ENCODE measurements at places on chromosomes 1 and 21.

GRCh38 chr21:38159355-38159754 is 97.4 kb upstream of the KCNJ15 start:
- no peak for DNase-seq

- no peak for DNase-seq
Measured at GRCh38 chr1:163381487-163382184, 59.9 kb downstream of the NUF2 start.

DNA sequence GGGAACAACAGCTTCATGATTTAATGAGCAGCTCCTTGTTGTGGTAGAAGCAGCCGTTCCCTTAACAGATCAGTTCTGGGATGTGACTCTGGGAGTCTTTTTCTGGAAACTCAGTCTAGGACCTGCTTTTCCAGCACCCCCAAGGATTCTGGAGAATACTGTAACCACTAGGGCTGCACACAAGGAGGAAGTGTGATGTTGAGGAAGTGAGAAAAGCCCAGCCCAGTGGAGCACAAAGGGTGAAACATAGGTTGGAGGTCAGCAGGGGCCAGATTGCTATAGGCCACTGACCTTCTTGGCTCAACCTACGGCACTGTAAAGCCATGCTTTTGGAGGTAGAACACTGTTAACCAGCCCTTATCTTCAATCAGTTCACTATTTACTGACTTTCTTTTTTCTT is 10.1 kb upstream of the PLA2G5 start:
- DNase-seq = no peak

DNA sequence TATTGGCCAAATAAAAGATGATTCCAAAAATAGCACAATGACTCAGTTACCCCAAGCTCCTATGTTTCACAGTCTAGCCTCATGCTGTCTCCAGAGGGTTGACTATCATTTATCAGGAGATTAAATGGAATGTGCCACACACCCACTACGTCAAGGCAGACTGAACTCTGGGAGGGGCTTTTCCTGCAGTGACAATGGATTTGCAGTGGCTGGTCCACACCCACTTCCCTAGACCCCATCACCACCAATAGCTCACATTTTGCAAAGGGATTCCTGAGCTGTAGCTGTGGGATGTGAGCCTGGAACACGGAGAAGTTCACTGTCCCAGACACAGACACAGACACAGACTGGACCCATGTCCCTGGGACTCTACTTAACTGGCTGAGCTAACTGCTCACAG is 77.1 kb downstream of the HLCS start:
- DNase-seq = no peak

GRCh38 chr1:73331726-73332125 is 866.2 kb downstream of the LRRIQ3 start:
- DNase-seq = no peak

DNA sequence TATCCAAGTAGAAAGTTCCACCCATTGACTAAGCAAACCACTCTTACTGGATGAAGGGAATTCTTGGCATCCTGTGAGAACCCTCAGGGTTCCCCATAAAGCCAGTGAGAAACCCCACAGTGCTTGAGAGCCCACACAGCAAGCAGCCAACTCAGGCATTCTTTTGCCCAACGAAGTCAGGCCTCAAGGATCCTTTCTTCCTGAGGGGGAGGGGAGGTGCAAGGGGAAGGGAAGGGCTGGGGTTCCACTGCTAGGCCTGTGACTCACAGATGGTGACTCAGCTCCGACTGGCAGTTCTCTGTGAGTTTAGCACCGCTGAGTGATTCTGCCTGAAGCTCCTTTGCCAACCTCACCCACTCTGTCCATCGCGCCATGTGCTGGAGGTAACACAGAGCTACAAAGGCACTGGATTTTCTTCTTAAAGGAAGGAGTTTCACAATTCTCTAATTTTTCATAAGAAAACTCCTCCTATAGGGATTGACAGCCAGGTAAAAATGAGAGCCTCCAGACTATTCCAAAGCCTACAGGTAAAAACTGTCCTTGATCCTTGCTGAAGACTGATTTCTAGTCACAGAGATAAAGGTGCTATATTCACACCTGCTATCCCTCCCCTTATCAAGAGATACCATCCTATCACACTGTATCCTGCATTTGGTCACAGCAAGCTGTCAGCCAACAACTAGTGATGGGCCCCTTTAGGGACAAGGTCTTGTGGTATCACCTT is 4.8 kb downstream of the ENO1 start:
- no peak for DNase-seq

DNA sequence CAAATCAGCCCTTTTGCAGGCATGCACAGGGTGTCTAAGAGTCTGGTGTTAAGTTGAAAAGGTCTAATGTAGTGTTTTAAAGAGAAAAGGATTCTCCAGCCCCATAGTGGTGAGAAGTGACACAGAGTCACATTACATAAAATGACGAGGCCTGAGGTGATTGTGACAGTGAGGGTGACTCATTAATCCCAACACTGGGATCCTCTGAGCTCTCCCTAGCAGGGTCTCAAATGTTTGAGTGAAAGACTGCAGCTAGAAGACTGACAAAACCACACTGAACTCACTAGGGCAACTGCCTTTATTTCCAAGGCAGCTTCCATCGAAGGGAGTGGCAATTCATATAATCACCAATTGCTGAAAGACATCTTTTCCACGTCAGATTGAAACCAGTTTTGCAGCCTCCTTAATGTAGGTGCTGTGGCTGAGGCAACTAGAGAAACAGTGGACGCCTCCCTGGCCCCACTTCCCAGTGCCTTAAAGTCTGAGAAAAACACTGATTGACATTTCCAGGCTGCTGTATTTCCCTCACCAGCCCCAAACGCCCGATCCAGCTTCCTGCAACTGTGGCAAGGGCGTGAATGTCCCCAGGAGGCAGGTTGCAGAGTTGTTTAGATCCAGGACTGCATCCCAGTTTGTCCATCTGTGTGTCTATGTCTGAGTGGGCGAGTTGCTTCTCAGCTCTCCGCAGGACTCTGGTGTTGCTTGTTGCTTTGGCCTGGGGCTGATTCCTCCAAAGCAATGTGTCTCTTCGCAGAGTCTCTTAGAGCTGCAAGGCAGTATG is 81.4 kb downstream of the RUNX1 start:
- DNase-seq = no peak

- no peak for DNase-seq
Measured at GRCh38 chr1:26696119-26696653, 371 bp downstream of the ARID1A start.

GRCh38 chr1:105270966-105271365 is 1521.3 kb downstream of the AMY1C start:
- DNase-seq = no peak

DNA sequence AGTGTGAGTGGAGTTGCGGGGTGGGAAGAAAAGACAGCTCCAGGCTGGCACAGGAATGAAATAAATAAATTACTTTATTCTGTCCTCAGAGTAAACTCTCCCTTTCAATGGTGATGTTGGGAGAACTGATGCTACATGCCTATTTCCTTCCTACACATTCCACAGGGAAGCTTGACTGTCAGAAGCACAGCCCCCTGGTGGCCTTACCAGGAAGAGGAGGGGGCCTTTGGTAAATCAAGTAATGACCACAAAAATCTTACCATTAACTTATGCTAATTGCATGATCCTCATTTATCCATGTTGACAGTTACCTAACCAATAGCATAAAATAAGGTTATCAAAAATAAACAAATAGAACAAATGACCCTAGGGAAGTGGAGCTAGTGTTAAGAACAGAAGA is 605.0 kb upstream of the PKN2 start:
- no peak for DNase-seq

DNA sequence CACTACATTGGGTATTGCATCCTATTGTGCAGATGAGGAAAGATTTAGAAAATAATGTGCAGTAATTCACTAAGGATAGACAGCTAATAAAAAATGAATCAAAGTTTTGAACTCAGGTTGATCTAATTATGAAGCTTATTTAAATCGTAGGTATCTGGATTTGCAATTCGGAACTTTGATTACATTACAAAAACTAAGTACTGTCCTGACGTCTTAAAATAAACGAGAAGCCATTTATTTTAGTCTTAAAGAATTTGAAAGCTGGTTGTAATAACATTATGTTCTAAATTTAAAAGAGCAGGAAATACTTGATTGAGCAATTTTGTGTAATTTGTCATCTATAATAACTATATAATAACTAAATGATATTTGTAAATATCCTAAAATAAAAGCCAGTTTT is 235.9 kb downstream of the TPR start:
- DNase-seq = no peak

- no peak for DNase-seq
Measured at GRCh38 chr1:25135909-25136308, 96.4 kb downstream of the SYF2 start.

All from NCI-H2081 treated with DMSO at 0.1 percent for 48 hours (cell line).